COR-L47 (cell line): ENCODE measurements at places on chromosomes 7 and 10.
A peak's percentile ranks its signal among the peaks of the same experiment; 100 is the strongest.

- DNase-seq: no peak
Measured at GRCh38 chr7:101586078-101586905, 42.8 kb downstream of the MYL10 start.

GRCh38 chr7:74581916-74582440 lies 75.5 kb upstream of the GTF2I start:
- no peak for DNase-seq

- DNase-seq: no peak
Measured at GRCh38 chr10:20147684-20148083, 331.5 kb downstream of the PLXDC2 start.

- DNase-seq: no peak
Measured at GRCh38 chr7:78153285-78153684, 354.7 kb downstream of the PHTF2 start.

DNA sequence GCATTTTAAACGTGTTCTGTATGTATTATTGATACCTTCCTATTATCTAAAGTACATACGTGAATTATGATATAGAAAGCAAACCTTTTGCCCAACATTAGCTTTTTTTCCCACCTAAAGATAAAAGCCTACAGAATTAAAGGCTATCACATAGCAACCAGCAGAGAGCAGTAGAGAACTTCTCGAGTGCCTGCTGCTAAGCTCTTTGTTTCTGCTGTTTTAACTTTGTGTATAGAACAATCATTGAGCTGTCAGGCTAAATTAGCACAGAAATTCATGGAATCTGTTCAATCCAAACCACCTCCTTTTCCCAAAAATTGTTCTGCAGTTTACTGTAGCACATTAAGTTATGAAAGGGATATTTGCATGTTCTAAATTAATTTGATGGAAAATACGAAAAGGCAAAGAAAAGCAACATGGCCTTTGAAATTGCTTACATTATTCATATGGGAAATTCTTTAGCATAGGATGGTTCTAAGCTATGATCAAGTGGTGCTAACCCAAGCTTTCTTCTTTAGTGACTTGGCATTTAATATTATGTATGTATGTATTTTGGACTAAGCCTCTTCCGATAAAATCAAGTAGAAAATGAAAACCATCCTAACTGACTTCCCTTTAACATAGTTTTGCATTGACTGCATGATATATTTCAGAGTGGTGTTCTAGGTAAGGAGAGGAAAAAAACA lies 1288.5 kb downstream of the GATA3 start:
- no peak for DNase-seq

DNA sequence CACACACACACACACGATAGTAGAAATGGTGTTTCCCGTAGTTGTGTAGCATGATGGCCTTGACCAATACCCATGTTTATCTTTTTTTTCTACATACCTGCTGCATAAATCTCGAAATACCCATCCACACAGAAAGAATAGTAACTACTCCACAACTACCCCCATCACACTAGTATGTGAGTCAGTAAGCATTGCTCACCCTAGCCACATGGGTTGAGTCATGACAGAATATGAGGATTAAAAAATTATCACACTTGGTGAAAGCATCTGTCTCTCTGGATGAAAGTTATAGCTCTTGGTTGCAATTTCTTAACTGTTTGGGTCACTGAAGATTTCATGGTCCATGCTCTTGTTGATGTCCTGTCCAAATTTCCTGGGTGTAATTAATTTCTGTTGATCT lies 103.4 kb upstream of the MDFIC start:
- DNase-seq: no peak

- no peak for DNase-seq
Measured at GRCh38 chr10:97163181-97163580, 22.6 kb downstream of the SLIT1 start.

DNA sequence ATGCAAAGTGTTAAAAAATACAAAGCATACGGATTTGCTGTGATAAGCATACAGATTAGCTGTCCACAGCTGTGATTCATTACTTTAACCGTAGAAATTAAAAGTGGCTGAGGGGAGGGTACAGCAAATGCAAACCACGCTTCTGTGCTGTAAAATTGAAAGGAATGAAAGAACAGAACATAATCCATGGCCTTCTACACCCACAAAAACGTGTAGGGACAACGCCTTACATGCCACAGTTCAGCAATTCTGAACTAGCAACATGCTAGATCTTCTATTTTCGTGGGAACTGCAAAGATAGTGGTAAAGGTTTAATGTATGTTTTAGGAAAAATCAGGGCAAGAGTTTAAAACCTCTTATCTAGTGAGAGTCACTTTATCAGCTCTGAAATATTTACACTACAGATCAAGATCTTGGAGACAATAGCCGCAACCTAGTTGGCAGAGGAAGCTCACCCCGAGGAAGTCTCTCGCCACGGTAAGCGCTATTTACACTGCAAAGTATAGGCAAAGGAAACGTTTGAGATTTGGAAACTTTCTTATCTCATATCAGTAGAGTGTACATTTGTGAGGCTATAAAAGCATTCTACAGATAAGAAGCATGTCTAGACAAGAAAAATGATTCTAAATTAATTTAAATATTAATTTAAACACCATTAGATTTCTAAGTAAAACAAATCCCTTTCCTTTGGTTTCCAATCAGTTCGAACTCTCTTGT lies 193.6 kb downstream of the MLLT10 start:
- no peak for DNase-seq

DNA sequence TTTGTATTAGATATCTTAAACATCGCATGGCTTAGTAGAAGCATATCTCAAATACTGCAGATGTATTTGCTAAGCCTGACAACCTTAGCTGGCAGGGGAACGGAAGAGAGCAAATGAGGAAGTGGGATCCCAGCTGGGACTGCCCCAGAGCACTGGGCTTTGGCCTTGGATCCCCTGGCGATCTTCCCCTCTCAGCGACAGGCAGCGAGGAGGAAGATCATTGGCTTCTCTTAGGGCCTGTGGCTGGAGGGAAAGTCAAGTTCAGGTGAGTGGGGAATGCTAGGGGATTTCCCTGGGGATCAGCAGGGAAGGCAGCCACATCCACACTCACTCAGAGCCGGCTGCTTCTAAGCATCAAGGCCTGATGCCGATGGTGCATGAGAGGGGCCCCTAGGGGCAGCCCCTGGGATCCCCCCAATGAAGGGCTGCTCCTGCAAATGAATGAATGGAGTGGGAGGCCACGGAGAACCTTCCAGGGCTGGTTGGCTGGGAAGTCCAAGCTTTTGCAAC lies 42.0 kb downstream of the LYZL2 start:
- no peak for DNase-seq

GRCh38 chr10:64081947-64082482 lies 560.8 kb downstream of the REEP3 start:
- no peak for DNase-seq

DNA sequence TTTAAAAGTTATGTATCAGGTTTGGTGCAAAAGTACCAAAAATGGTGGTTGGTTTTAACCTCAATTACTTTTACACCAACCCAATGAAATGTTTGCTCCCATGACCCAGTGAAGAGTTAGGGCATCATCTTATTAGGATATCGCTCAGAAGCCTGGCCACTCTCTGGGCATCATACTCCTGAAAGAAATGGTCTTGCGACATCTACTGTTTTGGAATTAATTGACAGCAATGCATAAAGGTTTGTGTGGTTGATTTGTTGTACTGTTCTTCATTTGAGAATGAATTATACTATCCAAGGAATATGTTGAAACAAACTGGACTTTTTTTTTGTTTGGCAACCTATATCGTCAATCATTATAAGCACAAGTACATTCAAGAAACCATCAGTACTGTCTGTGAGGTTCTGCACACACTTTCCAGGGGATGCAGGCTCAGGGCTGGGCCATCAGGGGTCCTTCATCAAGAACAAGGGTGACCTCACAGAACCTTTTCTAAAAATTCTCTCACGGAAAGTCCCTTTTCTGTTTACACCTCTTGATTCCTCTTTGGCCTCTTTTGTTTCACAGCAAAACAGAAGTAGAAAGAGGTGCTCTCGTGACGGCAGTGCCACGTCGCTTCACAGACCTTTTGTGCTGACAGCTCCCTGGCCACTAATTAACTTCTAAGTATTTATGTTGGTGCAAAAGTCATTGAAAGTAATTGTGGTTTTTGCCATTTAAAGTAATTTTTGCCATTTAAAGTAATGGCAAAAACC lies 117.2 kb upstream of the KLF6 start:
- DNase-seq: no peak

GRCh38 chr10:27242473-27242950 lies 1.9 kb upstream of the ACBD5 start:
- DNase-seq: no peak

DNA sequence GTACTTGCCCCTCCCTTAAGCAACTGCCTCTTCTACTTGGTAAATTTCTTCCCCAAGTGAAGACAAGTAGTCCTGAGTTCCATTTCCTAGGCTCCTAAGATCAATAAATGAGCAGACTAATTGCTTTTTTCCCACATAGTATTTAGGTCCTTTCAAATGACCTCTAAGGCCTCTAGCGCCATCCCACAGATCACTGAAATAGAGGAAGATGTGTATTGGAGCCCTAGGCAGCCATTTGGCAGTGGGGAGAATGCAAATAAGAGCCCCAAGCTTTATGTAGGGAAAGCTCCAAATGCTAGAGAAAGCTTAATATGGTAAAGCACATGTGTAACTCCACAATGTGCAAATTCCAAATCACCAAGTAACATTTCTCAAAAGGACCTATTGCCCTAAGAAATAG lies 316.5 kb upstream of the PHF14 start:
- no peak for DNase-seq

DNA sequence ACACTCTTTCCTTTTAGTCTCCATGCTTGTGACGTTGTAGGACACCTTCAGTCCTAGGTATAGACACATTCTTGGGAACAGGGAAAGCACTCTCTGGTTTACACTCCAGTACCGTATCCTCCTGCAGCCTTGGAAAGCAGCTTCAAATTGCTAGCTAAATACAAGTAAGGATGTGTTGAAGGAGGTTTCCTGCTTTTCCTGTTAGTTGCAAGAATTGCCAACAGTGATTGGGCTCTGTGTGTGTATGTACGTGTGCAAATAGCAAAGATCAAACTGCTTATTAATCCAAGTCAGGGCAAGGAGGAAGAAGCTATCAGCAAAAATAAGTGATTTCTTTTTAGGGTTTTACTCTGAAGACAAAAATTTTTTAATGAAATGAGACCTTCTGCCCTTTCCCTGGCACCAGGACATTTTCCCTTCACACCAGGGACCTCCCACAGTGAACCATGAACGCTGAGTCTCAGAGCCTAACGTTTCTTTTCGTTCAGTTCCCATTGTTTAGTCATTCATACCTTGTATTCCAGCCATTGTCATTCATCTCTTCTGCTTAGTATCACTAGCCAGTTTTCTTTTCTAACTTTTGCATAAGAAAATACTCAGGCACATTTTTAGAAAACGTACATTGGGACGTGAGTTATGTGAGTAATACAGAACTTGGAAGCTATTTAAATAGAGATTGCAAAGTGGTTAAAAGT lies 36.9 kb upstream of the AUTS2 start:
- no peak for DNase-seq

DNA sequence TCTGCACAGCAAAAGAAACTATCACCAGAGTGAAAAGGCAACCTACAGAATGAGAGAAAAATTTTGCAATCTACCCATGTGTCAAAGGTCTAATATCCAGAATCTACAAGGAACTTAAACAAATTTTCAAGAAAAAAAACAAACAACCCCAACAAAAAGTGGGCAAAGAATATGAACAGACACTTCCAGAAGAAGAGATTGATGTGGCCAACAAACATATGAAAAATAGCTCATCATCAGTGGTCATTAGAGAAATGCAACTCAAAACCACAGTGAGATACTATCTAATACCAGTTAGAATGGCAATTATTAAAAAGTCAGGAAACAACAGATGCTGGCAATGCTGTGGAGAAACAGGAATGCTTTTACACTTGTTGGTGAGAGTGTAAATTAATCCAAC lies 7.1 kb upstream of the MKLN1 start:
- DNase-seq: no peak

DNA sequence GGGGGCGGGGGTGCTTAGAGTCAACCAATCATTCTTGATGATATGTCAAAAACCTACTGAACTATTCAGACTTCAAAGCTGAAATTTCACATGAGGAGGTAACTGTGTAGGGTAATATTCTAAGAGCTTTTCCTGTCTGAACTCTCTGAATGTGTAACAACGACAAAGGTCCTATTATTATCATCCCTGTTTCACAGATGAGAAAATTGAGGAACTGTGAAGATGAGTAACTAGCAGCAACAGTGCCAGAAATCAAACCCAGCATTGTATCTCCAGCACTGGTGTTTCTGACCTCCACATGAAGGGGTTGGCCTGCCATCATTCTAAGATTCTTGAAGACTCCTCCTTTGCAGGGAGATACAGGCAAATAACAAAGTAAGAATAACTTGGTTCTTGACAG lies 294.7 kb upstream of the AOAH start:
- DNase-seq: no peak

GRCh38 chr7:38736138-38736537 lies 105.0 kb upstream of the AMPH start:
- no peak for DNase-seq

DNA sequence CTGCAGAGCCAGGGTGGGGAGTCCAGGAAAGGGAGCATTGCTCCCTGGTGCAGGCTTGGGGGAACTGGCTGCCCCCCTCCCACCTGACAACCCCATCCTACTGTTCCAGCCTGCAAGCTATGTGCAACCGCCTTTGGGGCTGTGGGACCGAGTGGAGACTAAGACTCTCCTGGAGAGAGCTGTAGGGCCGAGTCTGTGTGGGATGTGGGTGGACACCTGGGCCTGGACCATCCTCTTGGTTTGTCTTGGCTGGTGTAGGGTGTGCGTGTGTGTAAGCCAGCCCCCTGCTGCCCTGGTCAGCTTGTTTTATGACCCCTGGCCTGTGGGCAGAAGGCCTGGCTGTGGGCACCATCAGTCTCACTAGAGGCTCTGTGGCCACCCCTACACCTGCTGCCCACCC lies 1.6 kb upstream of the RAMP3 start:
- DNase-seq: no peak

DNA sequence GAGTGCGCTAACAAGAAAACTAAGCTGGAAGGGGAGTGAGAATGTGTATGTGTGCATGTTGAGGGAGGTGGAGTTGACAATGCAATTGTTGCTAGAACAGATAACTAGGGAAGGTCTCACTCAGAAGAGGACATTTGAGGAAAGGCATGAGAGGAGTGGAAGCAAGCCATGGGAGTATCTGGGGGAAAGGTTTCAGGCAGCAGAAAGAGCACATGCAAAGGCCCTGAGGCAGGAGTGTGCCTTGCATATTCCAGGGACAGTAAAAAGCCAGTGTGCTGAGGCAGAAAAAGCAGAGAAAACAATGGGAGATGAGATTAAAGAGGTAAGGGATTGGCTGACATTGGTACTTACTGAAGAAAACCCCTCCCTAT lies 149.6 kb upstream of the ADO start:
- DNase-seq: no peak

- DNase-seq: no peak
Measured at GRCh38 chr10:5434017-5434753, 21.8 kb downstream of the NET1 start.

GRCh38 chr7:135645296-135645904 lies 16.9 kb upstream of the STMP1 start:
- peak; percentile 47 for DNase-seq

- no peak for DNase-seq
Measured at GRCh38 chr10:126650161-126650560, 20.3 kb downstream of the C10orf90 start.
